ENCODE measurements at places on chromosomes 12 and 14.

DNA sequence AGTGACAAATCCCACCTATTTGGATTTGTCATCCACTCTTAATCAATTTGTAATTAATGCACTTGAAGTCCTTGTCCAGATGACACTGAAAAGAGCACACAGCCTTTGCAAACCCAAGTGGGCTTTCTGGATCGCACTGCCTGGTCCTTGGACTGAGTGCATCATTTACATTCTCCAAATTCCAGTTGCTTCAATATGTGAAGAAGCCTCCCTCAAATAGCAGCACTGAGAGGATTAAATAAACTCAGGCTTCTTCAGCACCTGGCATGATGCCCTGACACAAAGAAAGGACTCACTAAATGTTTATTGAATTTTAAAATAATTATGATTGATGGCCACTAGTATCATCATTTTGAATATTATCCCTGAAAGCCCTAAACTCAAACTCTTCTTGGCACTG is 496.5 kb downstream of the VRK1 start:
- DNase-seq = no peak

- no peak for DNase-seq
Measured at GRCh38 chr14:102746634-102747438, 30.4 kb upstream of the TRAF3 start.

DNA sequence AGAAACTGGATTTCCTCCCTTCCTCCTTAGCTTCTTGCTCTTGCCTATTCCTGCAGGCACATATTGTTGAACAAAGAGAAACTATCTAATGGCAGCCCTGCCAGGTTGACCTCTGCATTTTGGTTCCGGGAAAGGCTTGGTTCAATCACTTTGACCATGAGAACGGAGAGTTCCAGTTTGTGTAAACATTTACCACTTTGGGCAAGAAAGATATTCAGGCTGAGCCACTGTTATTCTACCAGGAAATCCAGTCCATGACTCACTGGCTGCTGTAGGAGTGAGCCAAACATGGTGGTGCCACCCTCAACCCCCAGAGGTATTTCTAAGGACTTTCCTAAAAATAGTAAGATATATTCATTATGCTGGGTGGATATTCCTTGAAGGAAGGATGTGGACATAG is 242.2 kb upstream of the OR4E1 start:
- DNase-seq = no peak

DNA sequence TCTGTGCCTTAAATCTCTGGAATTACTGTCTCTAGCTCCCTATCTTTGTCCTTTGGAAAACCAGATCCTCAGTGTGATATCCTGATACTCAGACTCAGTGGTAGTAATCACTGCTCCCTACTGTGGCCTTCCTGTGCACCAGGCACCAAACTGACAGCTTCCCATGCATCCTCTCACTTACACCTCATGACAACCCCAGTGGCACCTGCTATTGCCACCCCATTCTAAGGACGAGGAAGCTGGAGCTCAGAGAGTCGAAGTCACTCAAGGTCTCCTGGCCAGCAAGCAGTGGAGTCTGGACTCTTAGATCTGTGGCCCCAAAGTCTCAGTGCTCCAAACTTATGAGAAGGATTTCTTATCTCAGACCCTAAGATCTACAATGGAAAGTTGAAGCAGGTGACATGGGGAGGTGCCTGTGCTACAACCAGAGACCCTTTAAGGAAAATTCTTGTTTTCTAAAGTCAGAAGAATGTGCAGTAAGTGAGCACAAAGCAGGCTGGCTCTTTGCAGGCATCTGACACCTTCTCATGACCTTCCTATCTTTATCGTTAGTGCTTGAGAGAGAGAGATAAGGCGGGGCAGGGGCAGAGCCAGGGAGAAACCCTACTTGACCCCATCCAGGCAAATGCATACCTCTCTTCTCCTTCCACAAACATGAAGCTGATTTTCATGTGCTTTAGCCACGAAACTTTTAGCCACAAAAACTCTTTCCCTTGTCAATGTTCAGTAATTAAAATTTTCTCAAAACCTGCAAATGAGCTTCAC is 47.1 kb downstream of the CCDC60 start:
- DNase-seq = no peak

GRCh38 chr14:55730592-55731310 is 150.7 kb downstream of the KTN1 start:
- no peak for DNase-seq

DNA sequence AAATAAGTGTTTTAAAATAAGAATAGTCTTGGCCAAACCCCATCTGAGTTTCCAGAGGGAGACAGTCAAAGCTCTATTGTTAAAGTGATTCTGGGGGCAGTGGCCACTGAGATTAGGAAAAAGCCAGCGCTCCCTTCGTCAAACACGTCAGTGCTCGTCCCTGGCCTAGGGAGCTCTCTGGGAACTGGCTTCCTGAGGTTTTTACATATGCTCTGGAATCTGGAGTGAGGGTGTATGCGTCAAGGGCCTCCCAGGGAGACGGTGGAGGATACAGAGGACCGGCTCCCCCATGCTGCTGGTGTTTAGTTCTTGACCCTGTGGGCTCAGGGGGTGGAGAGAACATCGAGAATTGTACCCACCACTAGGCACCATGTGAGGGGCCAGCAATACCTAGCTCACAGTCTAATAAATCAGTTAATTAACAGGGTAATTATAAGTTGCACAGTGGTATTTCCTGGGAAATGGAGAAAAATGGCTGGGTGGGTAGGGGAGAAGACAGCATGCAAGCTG is 87.0 kb downstream of the SLC25A47 start:
- no peak for DNase-seq

Measured in activated naive CD4-positive, alpha-beta T cell treated with anti-CD3 and anti-CD28 coated beads, Interleukin-2, amount 10 ng/mL, durations not matched to agents 7 days and 5 days (primary cell).